ENCODE measurements at places on chromosomes 2 and 18.

DNA sequence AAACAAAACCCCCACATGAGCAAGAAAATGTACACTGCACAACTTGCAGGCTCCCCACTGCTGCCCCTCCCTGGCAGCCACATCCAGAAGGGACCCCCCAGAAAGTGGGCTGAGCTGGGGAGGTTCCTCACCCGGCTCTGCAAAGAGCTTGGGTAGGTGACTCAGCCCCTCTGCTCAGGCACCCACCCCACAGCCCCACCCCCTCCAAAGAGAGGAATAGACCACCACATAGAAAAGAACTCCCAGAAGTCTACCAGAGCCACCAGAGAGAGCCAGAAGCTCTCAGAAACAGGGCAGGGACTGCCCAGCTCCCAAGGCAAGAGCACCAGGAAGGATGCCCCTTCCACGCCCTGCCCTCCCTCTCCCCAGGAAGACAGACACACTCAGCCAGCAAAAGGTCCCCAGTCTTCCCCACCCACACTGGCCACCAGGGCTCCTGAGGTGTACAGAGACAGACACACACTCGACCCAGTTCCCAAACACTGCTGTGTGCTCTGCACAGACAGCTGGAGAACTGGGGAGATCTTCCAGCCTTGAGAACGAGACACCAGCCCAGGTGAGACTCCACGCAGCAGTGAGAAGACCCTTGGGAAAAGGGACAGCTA, 28.2 kb downstream of the BIN1 start:
- DNase-seq: no peak
- no peak overlapping the region for H3K27ac ChIP-seq
- H3K36me3 ChIP-seq: no peaks in the 10 kb centered on the region
- H3K27me3 ChIP-seq: no peaks in the 10 kb centered on the region
- no peak overlapping the region for H3K4me3 ChIP-seq
- H3K4me1 ChIP-seq: peaks cover 3% of the 10 kb centered on the region

DNA sequence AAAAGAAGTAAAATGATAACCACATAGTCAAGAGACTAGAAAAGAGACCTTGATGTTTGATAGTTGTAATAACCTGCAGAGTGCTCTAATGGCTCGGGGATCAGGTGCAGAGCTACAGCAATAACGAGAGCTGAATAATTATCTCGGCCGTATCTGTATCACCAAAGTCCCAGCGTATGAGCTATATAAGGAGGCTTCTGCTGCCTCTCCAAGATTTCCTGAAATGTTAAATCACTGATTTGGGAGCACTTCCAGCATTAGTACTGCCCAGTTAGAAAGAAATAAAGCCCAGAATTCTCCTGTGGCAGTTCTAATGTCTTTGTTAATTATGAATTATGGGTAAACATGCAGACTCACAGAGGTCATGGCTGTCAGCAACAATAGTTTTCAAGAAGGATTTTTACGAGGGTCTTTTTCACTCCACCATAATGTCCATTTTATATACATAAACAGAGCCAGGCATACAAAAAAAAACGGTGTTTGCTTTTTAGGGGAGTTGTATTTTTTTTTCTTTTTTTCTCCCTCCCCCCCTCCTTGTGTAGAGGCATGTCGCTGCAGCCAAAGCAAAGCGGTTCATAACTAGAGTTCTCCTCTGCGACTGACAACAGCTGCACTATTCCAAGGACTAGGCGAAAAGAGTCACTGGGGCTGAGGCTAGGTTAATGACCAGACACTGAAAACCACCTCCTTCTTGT, 168.3 kb upstream of the VRK2 start:
- no peak for DNase-seq
- no peaks in the 10 kb centered on the region for H3K36me3 ChIP-seq
- H3K4me3 ChIP-seq: no peak overlapping the region
- H3K4me1 ChIP-seq: no peaks in the 10 kb centered on the region
- H3K27ac ChIP-seq: no peak overlapping the region
- H3K27me3 ChIP-seq: no peaks in the 10 kb centered on the region

DNA sequence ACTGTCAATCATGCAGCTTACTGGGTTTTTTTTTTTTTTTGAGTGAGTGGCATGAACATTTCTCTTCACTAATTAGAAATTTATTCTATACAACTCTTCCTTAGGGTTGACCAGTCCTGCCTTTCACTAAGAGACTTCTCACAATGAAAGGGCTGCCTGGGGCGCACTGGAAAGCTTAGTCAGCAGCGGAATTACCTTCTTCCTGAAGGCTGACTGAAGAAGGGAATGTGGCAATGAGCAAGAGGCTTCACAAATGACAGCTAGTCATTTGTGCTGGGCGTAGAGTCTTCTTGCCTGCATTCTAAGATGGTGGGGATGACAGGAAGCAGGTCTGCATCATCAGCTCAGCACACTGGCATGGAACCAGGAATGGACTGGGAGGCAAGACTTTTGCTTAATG, 15.6 kb upstream of the SCN3A start:
- no peaks in the 10 kb centered on the region for H3K4me1 ChIP-seq
- H3K4me3 ChIP-seq: no peak overlapping the region
- H3K27me3 ChIP-seq: no peaks in the 10 kb centered on the region
- no peaks in the 10 kb centered on the region for H3K36me3 ChIP-seq

- H3K36me3 ChIP-seq: no peaks in the 10 kb centered on the region
- H3K27ac ChIP-seq: no peak overlapping the region
- H3K27me3 ChIP-seq: no peaks in the 10 kb centered on the region
- no peaks in the 10 kb centered on the region for H3K4me1 ChIP-seq
- DNase-seq: no peak
Measured at GRCh38 chr2:128597121-128597762, 278.6 kb upstream of the HS6ST1 start.

DNA sequence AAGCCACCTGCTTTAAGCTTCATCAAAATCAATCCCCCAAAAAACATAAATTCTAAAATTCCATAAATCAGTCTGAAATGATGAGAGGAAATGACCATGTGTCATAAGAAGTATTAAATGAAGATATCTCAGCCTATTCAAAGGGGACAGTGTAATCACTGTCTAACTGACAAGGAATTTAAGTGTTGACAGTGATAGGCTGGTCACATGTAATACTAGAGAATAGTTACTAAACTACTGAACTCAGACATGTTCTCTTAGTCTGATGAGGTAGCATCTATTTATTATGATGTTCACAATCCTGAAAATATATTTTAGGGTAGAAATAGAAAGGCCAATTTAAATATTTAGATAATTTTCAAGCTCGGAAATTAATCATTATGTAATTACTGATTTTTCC, 216.1 kb downstream of the L3MBTL4 start:
- no peaks in the 10 kb centered on the region for H3K27me3 ChIP-seq
- no peaks in the 10 kb centered on the region for H3K4me1 ChIP-seq
- no peak overlapping the region for H3K4me3 ChIP-seq

All from tibial artery (tissue), 4 donors.